ENCODE measurements at places on chromosomes 16 and 17.

- no peak for DNase-seq
Measured at GRCh38 chr16:88088161-88088581, 136.9 kb downstream of the BANP start.

- DNase-seq: no peak
Measured at GRCh38 chr17:32878211-32878610, 1.3 kb upstream of the MYO1D start.

DNA sequence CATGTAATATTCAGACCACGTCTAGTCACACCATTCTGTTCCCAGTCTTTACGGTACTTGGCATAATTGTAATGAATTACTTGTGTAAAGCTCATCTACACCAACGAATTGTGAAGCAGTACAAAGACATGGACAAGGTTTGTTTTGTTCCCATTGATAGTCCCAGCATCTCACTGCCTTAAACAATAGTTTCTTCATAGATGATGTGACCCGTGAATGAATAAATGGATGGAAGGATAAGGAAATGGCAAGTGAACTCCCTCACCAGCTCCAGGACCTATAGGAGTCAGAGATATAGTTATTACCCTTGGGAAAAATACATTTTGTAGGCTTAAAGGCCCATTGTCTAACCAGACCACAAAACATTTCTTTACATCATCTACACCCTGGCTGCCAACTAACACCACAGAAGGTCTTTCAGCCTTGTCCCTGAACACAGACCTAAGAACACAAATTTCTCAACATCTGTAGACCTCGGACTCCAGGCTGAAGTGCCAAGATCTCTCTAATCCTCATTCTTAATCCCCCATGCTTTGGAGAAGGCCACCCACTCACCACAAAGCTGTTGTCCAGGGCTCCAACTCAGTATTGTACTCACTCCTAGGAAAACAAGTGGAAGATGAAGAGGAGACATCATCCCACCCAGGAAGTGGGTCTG, 38.2 kb downstream of the MAF start:
- DNase-seq: no peak

DNA sequence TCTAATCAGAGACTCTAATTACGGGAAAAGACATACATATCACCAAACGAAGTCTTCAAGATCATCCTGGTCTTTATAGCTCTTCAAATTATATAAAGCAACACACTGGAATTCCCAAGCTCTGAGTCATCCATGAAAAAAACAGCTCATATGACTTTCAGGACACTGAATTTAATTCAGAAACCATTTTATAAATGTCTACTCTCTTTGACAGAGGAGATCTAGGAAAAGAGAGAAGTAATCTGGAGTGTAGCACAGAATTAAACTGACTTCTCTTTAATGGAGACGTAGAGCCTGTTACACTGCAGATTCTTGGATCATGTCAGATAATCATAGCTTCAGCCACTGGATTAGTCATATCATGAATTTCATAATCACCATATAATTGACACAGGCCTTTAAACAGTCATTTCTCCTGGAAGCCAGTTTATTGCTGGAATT, 86.8 kb upstream of the WSB1 start:
- DNase-seq: no peak

GRCh38 chr17:56832446-56832845, 1.3 kb downstream of the C17orf67 start:
- no peak for DNase-seq

- DNase-seq: no peak
Measured at GRCh38 chr17:20983359-20983637, 59.5 kb downstream of the USP22 start.

GRCh38 chr16:4586291-4586690, 28.4 kb downstream of the UBALD1 start:
- no peak for DNase-seq

GRCh38 chr17:49572806-49573420, 2.8 kb upstream of the NXPH3 start:
- no peak for DNase-seq

- DNase-seq: peak; percentile 3
Measured at GRCh38 chr16:86044241-86044671, 145.3 kb downstream of the IRF8 start.

- peak; percentile 36 for DNase-seq
Measured at GRCh38 chr17:57612202-57613071, 132.7 kb downstream of the CCDC182 start.

Measured in G401 (cell line).